ENCODE measurements at places on chromosomes 16 and 17. TPM values are rescaled to one million over a fixed set of nuclear protein-coding genes. Genes with fewer than 3 reads are reported as not detected.

The MT1H gene
- 3.3 TPM for total RNA-seq

GRCh38 chr16:23833960-23834685 is 1.7 kb upstream of the PRKCB start:
- no peak for DNase-seq

DNA sequence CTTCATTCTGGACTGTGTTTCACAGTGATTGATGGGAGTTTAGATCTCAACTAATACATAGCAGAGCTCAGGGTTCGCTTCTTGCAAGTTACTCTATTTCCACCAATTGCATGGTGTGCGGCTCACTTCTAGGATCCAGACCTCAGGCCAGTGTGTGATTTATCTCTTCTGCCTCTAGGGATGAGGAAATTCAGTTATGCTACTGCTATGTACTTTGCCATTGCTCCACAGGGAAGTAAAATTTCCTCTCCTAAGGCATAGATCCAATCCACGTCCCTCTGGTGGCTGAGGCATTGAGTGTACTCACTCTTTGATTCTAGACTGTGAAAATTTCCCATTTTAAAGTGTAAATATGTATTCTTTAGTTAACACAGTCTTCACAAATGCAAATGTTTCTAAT is 214.1 kb downstream of the HS3ST3B1 start:
- DNase-seq = no peak

- DNase-seq = no peak
Measured at GRCh38 chr16:75329943-75330342, 78.5 kb upstream of the BCAR1 start.

DNA sequence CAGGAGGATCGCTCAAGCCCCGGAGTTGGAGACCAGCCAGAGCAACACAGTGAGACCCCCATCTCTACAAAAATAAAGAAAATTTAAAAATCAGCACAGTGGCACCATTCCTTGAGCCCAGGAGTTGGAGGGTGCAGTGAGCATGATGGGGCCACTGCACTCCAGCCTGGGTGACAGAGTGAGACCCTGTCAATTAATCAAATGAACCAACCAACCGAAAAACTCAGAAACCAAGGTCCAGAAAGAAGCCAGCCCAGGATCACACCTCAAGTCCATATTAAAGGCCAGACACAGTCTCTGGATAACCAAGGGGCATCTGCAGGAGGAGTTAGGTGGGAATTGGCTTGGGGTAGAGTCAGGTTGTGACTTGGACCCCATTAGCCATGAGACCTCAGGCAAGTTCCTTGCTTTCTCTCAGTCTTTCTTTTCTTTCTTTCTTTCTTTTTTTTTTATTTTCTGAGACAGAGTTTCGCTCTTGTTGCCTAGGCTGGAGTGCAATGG is 2.4 kb downstream of the HSD17B1 start:
- no peak for DNase-seq

DNA sequence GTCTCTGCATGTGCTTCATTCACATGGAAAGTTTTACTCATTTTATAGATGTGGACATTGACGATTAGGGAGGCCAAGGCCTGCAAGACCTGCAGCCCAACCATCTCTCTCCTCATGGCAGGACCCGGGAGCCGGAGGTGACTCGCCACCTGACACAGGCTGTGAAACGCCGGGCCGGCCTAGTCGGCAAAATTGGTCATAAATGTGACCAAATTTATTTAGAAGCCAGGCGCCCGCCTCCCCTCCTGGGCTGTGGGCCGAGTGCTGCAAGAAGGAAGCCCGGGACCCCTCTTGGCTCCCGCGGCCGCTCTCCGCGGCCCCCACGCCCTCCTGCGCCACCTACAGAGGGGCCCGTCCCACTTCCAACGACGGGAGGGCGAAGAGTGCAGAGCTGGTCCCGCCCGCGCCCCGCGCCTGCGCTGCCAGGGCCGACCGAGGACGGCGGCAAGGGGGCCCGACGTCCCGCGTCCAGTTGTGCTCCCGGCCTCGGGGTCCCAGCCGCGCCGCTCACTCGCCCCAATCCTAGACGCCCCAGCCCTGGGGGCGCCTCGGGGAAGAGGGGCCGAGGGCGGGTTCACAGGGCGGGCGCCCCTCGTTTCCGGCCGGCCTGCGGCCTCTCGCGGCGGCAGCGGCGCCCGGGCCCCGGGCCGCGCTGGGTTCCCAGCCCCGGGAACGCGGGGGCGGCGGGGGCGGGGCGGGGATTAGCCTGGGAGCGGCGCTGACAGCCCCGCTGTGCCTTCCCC is 47.5 kb downstream of the WNT3 start:
- DNase-seq = peak; percentile 59

DNA sequence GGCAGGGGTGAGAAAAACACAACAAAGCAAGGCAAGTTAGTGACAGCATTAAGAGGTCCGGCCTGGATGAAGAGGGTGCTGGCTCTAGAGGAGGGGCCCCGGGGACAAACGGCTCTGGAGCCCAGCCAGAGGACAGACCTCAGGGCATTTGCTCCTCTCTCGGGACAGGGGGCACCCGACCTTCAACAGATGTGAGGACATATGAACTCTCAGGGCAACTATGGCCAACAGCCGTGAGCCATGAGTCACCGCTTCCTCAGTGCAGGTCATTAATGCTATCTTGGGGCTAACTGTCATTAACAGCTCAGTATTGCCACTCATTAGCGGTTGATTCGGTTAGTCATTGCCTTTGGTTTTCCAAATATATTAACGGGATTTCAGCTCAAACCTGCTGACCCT is 9.7 kb upstream of the ARL5C start:
- DNase-seq = no peak

GRCh38 chr17:73508931-73509605 is 135.2 kb downstream of the SDK2 start:
- no peak for DNase-seq

GRCh38 chr17:58200024-58200633 is 7.6 kb downstream of the EPX start:
- DNase-seq = no peak

The SHCBP1 gene
- 1.2 TPM for total RNA-seq

DNA sequence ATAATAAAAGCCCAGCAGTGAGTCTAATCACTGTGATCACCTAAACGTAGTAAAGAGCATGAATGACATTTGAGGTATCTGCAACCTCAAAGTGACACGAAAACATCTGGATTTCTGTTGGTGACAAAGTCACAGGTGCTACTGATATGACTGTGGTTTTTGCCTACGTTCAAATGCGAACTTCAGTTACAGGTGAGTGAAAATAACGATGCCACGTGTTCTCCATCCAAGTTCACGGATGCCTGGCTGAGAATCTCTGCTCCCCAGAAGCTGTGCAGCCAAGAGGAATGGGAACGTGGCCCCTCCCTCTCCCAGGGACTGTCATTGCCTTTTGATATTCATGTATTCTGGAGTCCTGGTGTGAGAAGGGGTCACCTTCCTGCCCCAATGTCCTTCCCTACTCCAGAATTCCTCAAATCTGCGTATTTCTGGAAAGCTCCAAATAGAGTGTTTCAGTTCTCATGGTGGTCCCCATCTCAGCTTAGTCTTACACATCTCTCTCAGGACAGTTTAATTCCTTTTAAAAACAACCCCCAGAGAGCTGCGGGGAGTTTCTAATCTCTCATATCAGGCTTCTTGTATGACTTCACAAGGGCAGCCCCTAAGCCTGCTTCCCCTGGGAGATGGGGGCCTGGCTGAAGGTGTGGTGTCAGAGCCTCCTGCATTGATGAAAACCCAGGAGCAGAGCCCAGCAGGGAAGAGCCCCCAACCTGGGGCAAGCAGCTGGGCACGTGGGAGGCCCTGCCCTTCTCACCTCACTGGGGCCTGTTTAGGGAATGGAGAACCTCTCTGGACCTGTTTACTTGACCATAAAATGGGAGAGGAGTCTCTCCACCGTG is 25.8 kb downstream of the PIK3R5 start:
- DNase-seq = no peak

DNA sequence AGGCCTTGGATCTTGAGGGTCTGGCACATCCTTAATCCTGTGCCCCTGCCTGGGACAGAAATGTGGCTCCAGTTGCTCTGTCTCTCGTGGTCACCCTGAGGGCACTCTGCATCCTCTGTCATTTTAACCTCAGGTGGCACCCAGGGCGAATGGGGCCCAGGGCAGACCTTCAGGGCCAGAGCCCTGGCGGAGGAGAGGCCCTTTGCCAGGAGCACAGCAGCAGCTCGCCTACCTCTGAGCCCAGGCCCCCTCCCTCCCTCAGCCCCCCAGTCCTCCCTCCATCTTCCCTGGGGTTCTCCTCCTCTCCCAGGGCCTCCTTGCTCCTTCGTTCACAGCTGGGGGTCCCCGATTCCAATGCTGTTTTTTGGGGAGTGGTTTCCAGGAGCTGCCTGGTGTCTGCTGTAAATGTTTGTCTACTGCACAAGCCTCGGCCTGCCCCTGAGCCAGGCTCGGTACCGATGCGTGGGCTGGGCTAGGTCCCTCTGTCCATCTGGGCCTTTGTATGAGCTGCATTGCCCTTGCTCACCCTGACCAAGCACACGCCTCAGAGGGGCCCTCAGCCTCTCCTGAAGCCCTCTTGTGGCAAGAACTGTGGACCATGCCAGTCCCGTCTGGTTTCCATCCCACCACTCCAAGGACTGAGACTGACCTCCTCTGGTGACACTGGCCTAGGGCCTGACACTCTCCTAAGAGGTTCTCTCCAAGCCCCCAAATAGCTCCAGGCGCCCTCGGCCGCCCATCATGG is 4.0 kb upstream of the ADGRG3 start:
- no peak for DNase-seq

GRCh38 chr16:84598360-84598759 is 19.5 kb downstream of the COTL1 start:
- DNase-seq = no peak

DNA sequence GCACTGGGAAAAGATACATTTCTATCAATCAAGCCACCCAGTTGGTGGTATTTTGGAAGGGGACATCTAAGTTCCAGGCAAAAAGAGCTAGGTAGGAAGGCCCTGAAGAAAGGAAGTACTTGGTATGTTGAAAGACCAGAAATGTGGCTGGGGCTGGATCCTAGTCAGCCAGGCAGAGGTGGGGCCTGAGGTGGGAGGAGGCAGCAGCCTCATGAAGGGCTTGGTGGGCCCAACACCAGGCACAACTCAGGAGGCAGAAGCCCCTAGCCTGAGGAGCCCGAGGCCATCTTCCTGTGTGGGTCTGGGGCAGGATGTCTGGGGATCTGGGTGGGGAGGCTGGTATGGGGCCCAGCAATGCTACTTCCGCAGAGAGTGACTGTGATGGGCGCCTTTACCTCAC is 105.9 kb downstream of the SALL1 start:
- no peak for DNase-seq
